AG10803 (cell line): ENCODE measurements at places on chromosomes 5 and 9.

GRCh38 chr5:78597068-78597973 is 51.3 kb downstream of the LHFPL2 start:
- DNase-seq: peak; percentile 65

GRCh38 chr9:109317311-109317978 is 3.4 kb downstream of the EPB41L4B start:
- no peak for DNase-seq

DNA sequence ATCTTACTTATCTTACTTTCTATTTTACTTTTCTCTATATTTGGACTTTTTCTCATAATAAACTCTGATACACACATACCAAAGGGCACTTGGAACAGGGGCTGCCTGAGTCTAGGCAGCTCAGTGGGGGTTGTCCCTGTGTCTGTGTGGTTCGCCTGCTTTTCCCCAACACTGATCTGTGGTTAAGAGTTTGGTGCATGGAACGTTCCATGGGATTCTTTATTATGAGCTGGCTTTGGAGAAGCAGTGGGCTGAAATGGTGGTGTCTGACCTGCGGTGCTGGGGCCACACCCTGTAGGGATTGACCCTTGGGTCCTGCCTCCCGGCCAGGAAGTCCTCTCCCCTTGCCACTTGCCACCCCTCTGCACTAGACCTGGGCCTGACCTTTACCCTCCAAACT is 47.4 kb downstream of the ANKRD33B start:
- DNase-seq: no peak

- DNase-seq: no peak
These were observed 77.8 kb upstream of the ZNF462 start for GRCh38 chr9:106785200-106785599.

DNA sequence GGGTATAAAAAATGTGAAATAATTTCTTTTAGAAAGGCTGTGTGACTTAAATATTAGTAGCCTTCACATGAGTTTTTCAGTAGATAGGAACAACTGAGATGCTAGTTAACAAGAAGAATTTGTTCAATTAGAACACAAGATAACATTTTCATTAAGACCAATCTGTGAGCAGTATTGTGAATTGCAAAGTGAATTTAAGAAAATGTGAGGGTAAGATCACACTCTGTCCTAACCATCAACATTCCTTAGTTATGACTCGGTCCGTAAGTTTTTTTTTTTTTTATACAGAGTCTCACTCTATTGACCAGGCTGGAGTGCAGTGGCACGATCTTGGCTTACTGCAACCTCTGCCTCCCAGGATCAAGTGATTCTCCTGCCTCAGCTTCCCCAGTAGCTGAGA is 180.2 kb upstream of the EGFLAM start:
- DNase-seq: peak; percentile 16

DNA sequence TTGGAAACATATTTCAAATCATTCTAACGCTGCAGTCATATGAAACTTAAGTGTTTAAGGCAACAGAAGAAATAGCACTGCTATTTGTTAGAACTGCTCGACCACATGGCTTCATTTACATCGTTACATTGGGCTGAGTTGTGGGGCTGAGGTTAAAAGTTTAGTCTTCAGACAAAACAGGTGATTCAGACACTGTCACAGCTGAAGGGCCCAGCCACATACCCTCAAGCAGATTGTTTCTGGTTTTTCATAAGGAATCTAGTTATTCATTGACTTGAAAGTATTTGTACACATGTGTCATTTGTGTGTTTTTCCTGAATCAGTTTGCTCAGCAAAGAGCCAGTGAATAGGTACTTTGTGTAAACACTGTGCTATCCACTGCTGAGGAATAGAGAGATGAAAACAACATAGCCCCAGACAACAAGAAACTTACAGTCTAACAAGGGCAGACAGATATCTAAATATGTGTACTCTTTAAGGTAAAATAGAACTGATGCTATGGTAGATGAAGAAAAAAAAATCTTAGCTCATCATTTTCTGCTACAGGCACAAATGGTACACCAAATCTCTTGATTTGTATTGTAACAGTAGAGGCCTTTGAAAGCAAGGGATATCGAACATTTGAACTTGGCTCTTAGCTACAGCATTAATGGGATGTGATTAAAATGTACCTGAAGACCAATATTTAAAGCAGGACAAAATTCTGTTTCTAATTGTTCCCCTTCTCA is 357.6 kb upstream of the RPS23 start:
- peak; percentile 54 for DNase-seq
